HFFc6 (cell line): ENCODE measurements at places on chromosomes 2 and 18. TPM values are rescaled to one million over a fixed set of nuclear protein-coding genes. Genes with fewer than 3 reads are reported as not detected.

The FTCDNL1 gene
- total RNA-seq = 0.49 to 0.71 TPM (median 0.63 TPM) in 3 replicates

- H3K27me3 ChIP-seq = no peaks in the 10 kb centered on the region
- H3K27ac ChIP-seq = no peak overlapping the region
- peaks cover 47% of the 10 kb centered on the region for H3K36me3 ChIP-seq
- no peak overlapping the region for H3K4me3 ChIP-seq
- no peak for DNase-seq
Measured at GRCh38 chr18:58915006-58915799, 50.5 kb downstream of the ZNF532 start.

GRCh38 chr2:189574793-189575475 is 5.7 kb downstream of the SLC40A1 start:
- H3K27me3 ChIP-seq = peaks cover 21% of the 10 kb centered on the region
- H3K27ac ChIP-seq = no peak overlapping the region
- H3K36me3 ChIP-seq = peaks cover 5% of the 10 kb centered on the region; the same call in 1 of the 2 replicates

- H3K4me1 ChIP-seq = peaks cover 90% of the 10 kb centered on the region
- DNase-seq = no peak
- peak overlapping the region; percentile 35 for H3K4me3 ChIP-seq
- H3K27ac ChIP-seq = peak overlapping the region; percentile 82
- peaks cover 73% of the 10 kb centered on the region for H3K36me3 ChIP-seq
Measured at GRCh38 chr2:215413484-215413777, 22.4 kb downstream of the FN1 start.

DNA sequence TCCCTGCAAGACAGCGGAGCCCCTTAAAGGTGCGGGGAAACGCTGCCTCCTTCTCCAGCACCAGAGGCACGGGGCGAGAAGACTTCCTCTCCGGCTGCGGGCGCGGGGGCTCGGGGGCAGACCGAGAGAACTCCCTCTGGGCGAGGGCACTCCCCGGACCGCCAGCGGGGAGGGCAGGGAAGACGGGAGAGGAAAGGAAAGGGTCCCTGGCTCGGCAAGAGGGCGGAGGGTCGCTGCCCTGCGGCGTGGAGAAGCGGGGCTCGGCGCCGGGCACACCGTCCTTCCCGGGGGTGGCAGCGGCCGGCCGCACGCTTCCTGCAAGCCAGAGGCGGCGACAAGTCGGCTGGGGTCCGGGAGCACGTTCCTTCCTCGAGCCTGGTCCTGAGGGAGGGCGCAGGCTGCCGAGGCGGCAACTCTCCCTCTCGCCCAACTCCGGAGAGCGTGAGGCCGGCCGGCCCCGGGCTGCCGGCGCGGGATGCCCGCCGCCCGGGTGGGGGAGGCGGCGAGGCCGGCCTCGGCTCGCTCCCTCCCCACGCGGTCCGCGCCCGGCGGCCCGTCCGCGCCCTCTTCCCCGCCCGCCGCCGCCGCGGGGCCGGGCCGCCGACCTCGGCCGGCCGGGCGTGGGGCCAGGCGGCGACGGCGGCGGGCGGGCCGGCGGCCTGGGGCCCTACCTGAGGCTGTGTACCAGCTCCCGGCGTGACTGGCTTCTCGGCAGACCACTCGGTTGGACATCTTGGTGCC is 1.1 kb downstream of the MEMO1 start:
- DNase-seq = no peak
- no peaks in the 10 kb centered on the region for H3K27me3 ChIP-seq
- peak overlapping the region; percentile 87 for H3K4me3 ChIP-seq

DNA sequence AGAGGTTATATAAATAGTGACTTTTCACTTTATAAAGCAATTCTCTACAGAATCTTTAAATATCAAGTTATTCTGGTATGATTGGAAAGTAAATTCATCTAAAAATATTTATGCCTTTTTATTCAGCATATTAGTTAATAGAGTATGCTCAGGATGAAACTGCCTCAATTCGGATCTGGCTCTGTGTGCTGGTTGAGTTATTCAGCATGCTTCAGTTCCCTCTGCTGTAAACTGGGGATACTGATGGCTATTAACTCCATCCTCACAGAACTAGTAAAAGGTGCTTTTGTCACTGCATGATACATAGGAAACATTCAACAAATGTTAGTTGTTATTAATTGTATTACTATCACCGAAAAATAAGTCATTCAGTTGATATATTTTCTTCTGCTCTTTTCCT is 250.3 kb downstream of the NRXN1 start:
- no peaks in the 10 kb centered on the region for H3K36me3 ChIP-seq
- no peaks in the 10 kb centered on the region for H3K4me1 ChIP-seq
- DNase-seq = no peak
- no peak overlapping the region for H3K27ac ChIP-seq
- H3K4me3 ChIP-seq = no peak overlapping the region

GRCh38 chr2:219596954-219597551 is 604 bp upstream of the STK11IP start:
- H3K4me3 ChIP-seq = peak overlapping the region; percentile 96
- no peak for DNase-seq
- H3K27me3 ChIP-seq = peaks cover 5% of the 10 kb centered on the region

DNA sequence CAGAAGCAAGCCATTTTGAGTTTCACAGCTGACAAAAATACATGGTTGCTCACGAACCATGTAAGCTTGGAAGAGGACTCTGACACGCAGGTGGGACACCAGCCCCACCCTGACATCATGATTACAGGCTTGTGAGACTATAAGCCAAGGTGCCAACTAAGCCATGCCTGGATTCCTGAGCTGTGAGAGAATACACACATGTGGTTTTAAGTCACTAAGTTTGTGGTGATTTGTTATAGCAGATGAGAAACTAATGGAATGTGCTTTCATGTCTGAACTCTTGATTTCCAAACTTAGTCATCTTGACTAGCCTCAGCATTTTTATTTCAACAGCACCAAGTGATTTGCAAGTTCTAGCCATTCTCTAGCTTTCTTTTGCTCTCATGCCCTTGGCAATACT is 676.1 kb upstream of the CELF4 start:
- no peak overlapping the region for H3K27ac ChIP-seq
- no peaks in the 10 kb centered on the region for H3K36me3 ChIP-seq
- DNase-seq = no peak
- no peak overlapping the region for H3K4me3 ChIP-seq

GRCh38 chr2:723761-724160 is 46.6 kb upstream of the TMEM18 start:
- peaks cover 8% of the 10 kb centered on the region; the same call in 1 of the 2 replicates for H3K4me1 ChIP-seq
- no peak overlapping the region for H3K4me3 ChIP-seq
- peaks cover 2% of the 10 kb centered on the region for H3K27me3 ChIP-seq
- no peaks in the 10 kb centered on the region for H3K36me3 ChIP-seq
- no peak overlapping the region for H3K27ac ChIP-seq

GRCh38 chr2:144505245-144505831 is 14.6 kb downstream of the ZEB2 start:
- peaks cover 99% of the 10 kb centered on the region for H3K4me1 ChIP-seq
- H3K36me3 ChIP-seq = peaks cover 15% of the 10 kb centered on the region

GRCh38 chr18:50626317-50626716 is 66.4 kb downstream of the MAPK4 start:
- H3K27ac ChIP-seq = no peak overlapping the region
- no peaks in the 10 kb centered on the region for H3K4me1 ChIP-seq
- no peaks in the 10 kb centered on the region for H3K36me3 ChIP-seq
- DNase-seq = no peak
- H3K27me3 ChIP-seq = peaks cover 5% of the 10 kb centered on the region

DNA sequence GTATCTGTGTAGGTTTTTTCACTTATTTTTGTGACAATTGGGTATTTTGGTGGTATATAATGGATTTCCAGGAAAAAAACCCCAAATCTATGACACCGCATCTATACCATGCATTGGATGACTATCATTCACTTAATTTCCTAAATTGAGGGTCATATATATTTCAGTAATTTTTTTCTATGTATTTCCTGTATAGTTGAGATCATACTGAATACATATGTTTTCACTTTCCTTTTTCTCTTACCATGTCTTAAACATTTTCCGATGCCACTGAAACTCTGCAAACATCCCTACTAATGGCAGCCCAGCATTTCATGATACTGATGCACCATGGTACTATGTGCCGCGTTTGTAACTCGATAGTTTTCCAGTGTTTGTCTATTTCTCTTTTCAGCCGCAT is 40.4 kb downstream of the CDKL4 start:
- peaks cover 1% of the 10 kb centered on the region for H3K27me3 ChIP-seq
- no peak for DNase-seq
- no peaks in the 10 kb centered on the region; the same call in 1 of the 2 replicates for H3K36me3 ChIP-seq
- no peak overlapping the region for H3K4me3 ChIP-seq
- no peaks in the 10 kb centered on the region for H3K4me1 ChIP-seq
